ENCODE measurements at places on chromosomes 4 and X. TPM values are rescaled to one million over a fixed set of nuclear protein-coding genes. Genes with fewer than 3 reads are reported as not detected.

The UCHL1 gene
- 1,235 TPM for total RNA-seq

The GAB3 gene
- total RNA-seq = 3.5 TPM

The DCAF8L2 gene
- total RNA-seq = not detected

The ANKRD50 gene
- 140 TPM for total RNA-seq

The C1QTNF7 gene
- not detected for total RNA-seq

The AWAT2 gene
- total RNA-seq = not detected

The FGFBP1 gene
- total RNA-seq = not detected

The TREX2 gene
- total RNA-seq = 1.8 TPM

The SCD5 gene
- 12.2 TPM for total RNA-seq

The KLKB1 gene
- total RNA-seq = not detected

The MXRA5 gene
- total RNA-seq = 6.6 TPM

The SMARCA5 gene
- 44.8 TPM for total RNA-seq

The NWD2 gene
- not detected for total RNA-seq

The FGF13 gene
- total RNA-seq = not detected

The SPATA4 gene
- total RNA-seq = under 0.01 TPM

The INTS12 gene
- 17.2 TPM for total RNA-seq

The ZNF732 gene
- 0.32 TPM for total RNA-seq

The OPHN1 gene
- total RNA-seq = 13.1 TPM

The STAG2 gene
- 75.6 TPM for total RNA-seq

The LDB2 gene
- 4.8 TPM for total RNA-seq

The ZNF518B gene
- total RNA-seq = 37.4 TPM

The TIGD4 gene
- total RNA-seq = 0.30 TPM

The CFAP299 gene
- total RNA-seq = 1.5 TPM

The LPAR4 gene
- total RNA-seq = not detected

The QDPR gene
- 19.4 TPM for total RNA-seq

The SMIM10L2A gene
- total RNA-seq = 0.18 TPM

The TMSB4X gene
- 4,122 TPM for total RNA-seq

The SLIT2 gene
- 34.0 TPM for total RNA-seq

The RHOH gene
- not detected for total RNA-seq

The C1GALT1C1 gene
- 50.6 TPM for total RNA-seq

The KCNIP4 gene
- total RNA-seq = not detected

The PLCXD1 gene
- 27.5 TPM for total RNA-seq

The CPE gene
- 8.0 TPM for total RNA-seq

The CFAP47 gene
- not detected for total RNA-seq

The F8A3 gene
- 0.78 TPM for total RNA-seq

The UCP1 gene
- total RNA-seq = not detected

The FTSJ1 gene
- total RNA-seq = 61.4 TPM

Data from smooth muscle cell of the umbilical artery (primary cell).